ENCODE measurements at places on chromosomes 2 and 18.

- DNase-seq: no peak
Measured at GRCh38 chr2:24507549-24507948, 16.5 kb downstream of the NCOA1 start.

DNA sequence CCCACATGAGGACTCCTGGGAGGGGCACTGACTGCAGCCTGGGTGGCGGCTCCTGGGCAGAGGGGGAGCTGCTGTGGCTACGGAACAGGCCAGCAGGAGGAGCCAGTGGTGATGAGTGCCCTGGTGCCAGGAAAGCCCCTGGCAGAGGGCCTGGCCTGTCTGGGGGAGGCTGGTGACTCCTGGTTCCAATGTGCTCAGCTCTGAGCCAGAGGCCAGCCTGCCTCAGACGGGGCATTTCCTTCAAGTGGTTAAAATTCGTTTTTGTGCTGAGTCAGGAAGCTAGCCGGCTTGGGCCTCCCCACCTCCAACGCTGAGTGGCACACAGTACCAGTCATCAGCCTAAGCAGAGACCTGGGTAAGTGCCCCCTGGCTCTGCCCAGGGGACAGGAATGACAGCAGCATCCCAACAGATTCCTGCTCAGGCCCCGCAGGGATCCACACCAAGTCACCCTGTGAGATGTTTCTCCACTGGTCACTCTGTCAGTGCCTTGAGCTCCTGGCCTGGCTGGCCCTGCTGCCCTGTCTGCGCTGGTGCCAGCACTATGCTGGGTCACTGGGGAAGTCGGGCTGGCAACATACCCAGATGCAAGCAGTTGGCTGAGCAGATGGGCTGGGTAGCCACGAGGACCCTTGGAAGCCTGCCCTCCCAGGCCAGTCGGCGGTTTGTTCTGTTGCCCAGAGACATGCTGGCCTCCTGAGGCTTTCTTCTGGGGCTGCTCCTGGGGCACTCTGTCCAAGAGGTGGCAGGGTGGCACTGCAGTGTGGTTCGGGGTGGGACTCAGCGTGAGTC lies 7.1 kb upstream of the KLF11 start:
- peak; percentile 22 for DNase-seq

DNA sequence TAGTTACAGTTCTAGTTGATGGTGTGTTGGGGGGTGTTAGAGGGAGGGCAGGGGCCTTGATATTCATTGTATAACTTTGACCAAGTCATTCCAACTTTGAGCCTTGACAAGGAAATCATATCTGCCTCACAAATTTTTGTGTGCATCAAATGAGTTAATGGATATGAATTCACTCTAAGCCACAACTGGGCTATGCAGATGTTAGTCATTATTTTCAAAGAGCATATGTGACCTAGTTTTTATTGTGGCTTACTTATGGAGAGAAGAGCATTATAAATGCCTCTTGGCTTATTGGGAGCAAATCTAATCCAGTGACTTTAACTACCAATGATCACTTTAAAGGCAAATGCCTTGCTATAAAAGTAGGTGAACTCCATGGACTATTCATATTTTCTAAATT lies 250.2 kb downstream of the LPIN1 start:
- DNase-seq: no peak

DNA sequence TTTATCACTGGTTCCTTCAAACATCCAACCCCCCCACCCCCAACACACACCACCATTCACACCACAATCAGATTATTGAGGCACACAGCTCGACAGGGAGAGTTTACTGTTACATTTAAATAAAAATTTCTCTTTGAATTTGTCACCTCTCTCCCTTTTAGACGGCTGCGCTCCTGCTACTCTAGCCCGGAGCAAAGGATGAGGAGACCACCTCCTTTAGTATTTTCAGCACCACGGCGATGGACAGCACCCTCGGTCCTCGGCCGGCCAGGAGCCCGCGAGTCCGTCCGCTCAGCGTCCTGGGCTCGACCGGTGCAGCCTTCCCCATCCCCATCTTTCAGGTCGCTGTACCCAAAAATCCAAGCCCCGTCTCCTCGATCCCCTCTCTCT lies 892 bp downstream of the CELF4 start:
- no peak for DNase-seq

GRCh38 chr2:208256192-208256782 lies 1.4 kb upstream of the IDH1 start:
- DNase-seq: no peak

DNA sequence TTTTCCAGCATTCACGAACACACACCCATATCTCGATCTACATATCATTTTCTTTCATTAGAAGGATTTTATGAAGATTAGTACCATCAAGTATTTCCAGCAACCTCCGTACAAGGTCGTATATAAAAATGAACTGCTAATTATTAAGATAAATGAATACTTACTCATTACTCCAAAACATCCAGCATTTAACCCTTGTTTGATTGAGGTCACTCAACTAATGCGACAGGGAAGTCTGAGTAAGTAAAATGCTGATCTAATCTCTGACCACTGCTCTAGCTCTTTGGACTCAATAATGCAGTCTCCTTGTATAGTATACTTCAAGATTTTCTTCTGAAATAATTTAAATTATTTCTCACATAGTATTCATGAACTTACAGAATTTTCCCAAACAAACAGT lies 2.0 kb downstream of the ABHD3 start:
- DNase-seq: no peak

- no peak for DNase-seq
Measured at GRCh38 chr2:9535177-9535576, 20.5 kb downstream of the ADAM17 start.

- no peak for DNase-seq
Measured at GRCh38 chr18:58947136-58947732, 82.6 kb downstream of the ZNF532 start.

DNA sequence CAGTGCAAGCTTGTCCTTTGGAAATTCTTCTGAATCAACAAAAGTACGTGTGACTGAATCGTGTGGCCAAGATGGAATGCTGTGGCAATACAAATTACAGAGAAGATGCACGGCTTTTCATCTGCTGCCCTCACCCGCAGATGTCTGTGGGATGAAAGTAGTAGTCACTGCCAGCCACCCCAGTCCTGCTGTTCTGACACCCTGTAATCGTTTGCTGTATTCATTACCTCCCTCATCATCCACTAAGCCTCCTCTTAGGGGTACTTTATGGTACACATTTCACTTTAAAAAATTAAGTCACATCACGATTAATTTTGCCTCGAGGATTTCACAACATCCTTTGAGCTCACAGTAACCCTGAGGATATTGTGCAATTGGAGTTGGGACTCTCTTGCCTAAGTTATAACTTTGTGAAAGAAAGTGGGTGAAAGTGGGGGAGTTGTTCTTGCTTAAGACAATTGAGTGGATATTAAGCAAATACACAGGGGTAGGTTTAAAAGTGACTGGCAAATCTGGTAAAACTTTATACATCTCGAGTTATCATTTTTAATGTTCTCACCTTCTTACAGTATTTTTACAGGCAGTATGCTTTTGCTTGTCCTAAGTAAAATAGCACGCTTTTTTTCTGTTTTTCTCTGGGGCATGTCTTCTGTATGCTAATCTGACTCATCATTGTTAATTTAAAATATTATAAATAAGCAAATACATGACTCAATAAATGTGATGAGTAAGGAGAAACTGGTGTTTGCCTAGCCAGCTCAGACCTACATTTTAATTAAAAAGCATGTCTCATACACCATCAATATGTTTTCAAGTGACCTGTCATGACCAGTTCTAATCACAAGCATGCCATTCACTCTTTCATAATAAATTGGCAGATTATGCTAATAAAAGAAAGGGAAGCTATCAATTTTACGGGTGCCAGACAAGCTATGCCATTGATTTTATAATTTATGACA lies 680.9 kb downstream of the IRS1 start:
- no peak for DNase-seq

- no peak for DNase-seq
Measured at GRCh38 chr18:55240978-55241377, 281.7 kb upstream of the CCDC68 start.

DNA sequence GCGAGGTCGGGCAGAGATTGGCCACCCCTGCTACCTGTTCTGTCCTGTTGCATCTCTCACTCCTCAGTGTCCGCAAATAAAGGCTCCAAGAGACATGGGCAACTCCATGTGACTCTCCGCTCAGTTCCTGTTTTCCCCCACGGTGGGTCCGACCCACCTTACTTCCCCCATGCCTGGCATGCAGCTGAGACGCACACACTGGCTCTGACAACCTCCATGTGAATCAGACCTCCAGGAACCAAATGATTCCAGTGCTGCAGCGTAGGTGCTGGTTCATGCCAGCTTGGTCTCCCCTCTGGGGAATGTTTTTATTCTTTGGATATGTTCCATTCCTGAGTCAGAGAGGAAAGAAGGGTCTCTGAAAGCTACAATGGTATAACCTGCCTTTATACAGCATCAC lies 221.5 kb downstream of the SH3RF3 start:
- DNase-seq: no peak

DNA sequence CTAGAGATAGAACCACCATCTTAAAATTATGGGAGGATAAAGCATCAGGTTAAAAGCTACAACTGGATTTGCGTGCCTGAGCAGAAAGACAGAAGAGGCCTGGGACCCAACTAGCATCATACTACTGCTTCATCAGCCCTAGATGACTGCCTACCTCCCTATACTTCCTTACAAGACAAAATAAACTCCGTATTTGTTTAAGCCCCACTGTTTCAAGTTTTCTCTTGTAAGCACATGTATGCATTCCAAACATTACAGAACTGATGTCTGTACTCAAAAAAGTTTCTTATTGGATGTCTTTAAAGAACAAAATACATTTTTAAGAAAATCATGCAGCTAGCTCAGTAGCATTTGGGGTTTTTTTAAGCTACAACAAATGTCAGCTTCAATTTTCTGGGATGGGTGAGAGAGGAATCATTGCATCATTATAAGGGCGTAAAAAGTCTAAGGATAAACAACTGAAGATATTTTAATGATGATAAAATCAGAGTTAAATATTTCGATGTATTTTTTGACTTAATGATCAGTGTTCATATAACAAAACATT lies 213.1 kb downstream of the EXOC6B start:
- no peak for DNase-seq

- DNase-seq: no peak
Measured at GRCh38 chr2:177547122-177547521, 154.5 kb downstream of the AGPS start.

DNA sequence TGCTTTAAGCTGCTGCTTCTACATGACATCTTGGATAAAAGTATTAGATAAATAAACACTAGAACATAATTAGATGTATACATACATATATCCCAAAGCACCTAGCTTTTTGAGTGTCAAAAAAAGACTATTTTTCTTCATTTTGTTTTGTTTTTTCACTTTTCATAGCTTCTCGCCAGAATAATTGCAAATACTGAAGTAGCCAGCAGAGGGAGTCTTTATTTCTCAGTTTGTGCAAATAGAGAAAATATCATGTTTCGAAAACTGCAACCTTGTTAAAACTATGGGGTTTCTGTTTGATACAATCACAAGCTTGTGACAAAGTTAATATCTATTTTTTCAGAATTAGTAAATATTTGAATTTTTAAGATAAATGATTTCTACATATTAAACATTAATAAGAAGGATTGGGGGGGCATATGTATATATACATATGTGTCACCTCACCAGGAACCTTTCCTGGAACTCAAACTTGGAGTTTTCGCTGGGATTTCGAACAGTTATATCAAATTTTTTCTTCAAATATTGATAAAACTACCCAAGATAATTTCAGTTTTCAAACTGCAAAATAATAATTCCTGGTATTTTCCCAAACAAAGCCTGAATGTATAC lies 61.0 kb downstream of the GRB14 start:
- DNase-seq: no peak

DNA sequence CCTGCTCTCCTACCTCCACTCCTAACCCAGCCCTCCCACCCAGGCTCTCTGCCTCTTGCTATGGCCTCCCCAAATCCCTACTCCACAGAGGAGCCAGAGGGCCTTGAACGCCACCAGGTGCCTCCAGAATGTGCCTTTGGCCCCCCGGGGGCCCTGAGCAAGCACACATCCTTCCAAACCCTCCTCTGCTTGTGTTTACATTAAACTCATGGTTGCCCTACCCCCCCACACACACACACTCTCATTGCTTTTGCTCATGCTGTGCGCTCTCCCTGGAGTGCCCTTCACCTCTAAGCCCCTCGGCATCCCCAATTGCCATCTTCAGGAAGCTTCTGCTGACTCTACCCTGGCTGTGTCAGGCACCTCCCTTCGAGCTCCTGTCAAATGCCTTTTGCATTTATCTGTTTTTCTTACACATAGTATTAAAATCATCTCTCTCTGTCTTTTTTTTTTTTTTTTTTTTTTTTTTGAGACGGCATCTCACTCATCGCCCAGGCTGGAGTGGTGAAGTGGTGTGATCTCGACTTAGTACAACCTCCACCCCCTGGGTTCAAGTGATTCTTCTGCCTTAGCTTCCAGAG lies 16.3 kb upstream of the TET3 start:
- DNase-seq: no peak

GRCh38 chr18:22742409-22742808 lies 190.7 kb upstream of the RBBP8 start:
- no peak for DNase-seq

DNA sequence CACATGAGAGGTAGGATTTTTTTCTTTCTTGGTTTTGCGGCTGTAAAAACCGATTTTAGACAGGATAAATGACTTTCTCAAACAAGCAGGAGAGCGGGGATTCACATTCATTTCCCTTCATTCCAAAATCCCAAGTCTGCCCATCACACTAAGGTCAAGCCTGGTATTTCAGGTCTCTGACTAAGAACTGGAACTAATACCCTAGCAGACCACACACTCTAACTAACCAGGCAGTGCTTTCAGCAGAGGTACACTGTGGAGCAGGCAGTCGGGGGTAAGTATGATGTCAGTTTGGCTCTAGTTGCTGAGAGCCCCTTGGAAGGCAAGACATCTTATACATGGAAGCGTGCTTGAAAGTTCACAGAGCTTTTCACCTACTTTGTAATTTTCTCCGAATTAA lies 128.1 kb upstream of the LHCGR start:
- DNase-seq: no peak

DNA sequence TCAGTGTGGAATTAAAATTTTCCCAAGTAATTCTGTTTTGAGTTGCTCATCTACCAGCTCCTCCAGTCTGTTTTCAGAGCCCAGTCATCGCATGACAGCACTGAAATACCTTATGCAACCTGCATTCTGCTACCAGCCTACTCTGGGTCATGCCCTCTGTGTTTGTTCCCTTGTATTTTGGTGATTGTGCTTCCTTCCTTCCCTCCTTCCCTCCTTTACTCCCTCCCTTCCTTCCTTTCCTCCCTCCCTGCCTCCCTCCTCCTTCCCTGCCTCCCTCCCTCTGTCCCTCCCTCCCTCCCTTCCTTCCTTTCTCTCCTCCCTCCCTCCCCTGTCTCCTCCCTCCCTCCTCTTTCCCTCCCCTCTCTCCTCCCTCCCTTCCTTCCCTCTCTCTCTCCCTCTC lies 289.6 kb downstream of the CDH2 start:
- no peak for DNase-seq

GRCh38 chr2:128409326-128410034 lies 90.8 kb upstream of the HS6ST1 start:
- no peak for DNase-seq

DNA sequence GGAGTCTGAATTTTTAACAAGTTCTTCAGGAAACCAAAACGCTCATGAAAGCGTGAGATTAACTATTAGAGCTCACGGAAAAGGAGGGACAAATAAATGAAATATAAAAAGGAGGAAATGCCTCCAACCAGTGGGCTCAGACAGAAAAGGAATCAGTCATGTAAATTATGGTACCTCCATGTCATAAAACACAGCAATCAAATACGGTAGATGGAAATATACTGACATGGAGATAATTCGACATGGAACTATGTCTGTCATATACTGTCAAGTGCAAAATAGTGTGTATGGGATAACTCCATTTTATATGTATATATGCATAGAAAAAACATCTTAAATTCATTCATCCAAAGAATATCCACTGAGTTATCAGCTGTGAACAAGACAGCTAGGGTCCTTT lies 25.9 kb upstream of the CTLA4 start:
- DNase-seq: no peak

Measured in activated CD8-positive, alpha-beta memory T cell treated with anti-CD3 and anti-CD28 coated beads for 1 hour (primary cell).